Hematopoietic multipotent progenitor cell treated with erythropoietin and hydrocortisone succinate and interleukin-3 and kit ligand, for 4 days (in vitro differentiated cells): ENCODE measurements at places on chromosomes 7 and 10.

DNA sequence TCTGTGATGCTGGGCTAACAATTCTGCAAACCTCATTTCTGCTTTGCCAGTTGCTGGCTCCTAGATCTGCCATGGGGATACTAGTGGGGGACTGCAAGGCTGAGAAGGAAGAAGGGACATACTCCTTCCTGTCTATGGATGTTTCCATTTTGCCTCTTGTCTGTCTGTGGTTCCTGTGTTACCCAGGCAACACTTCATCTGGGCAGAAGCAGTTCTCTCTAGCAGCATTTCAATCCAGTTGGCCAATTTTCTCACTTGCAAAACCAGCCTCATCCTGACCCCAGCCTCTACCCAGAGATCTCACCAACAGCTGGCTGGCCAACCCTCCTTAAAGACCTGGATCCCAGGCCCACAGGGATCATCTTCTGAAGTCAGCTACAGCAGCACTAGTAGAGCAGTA, 131.7 kb downstream of the DOCK4 start:
- no peak for DNase-seq

- peak; percentile 28 for DNase-seq
Observed at GRCh38 chr7:44284216-44284615, 41.2 kb downstream of the CAMK2B start.

DNA sequence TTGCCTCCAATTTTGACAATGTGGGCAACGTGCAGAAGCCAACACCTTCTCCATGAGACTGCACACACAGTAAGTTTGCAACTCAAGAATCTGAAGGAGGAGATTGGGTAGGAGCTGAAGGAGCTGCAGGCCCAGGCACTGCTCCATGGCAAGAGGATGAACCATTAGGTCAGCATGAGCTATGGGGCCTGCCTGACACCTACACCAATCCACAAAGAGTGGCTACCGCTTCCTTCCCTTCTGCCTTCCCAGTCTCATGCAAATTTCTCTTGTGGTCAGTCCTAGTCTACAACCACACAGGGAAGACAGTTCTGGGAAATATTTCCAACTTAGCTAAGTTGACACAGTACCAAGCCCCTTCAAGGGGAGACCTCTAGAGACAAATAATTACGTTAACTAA, 142.0 kb upstream of the ADO start:
- DNase-seq = no peak

- no peak for DNase-seq
Observed at GRCh38 chr10:130456616-130457015, 320.4 kb downstream of the GLRX3 start.

DNA sequence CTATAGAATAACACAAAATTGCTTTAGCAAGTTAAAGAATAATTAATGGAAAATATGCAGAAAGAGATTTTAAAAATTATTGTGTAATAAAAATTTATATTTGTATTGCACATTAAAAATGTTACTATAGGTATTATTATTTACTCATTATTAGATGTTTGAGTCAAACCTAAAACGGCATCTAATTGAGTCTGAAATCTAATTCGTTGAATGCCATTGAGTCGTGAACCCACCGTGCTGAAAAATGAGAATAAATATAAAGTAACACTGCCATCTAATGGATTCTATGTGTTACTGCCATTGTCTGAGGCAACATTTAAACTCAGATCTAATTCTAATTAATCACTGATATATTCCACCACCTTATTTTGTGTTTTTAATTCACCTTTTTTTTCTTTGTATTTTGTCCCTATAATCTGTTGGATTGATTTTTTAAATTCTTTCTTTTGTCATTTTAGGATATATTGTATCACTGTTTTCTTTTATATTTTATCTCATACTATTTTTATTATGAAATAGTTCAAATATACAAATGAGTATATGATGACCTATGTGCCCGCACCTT, 62.2 kb downstream of the SAMD9 start:
- peak; percentile 85 for DNase-seq

- DNase-seq = no peak
Observed at GRCh38 chr10:36358736-36359135, 716.6 kb upstream of the FZD8 start.

DNA sequence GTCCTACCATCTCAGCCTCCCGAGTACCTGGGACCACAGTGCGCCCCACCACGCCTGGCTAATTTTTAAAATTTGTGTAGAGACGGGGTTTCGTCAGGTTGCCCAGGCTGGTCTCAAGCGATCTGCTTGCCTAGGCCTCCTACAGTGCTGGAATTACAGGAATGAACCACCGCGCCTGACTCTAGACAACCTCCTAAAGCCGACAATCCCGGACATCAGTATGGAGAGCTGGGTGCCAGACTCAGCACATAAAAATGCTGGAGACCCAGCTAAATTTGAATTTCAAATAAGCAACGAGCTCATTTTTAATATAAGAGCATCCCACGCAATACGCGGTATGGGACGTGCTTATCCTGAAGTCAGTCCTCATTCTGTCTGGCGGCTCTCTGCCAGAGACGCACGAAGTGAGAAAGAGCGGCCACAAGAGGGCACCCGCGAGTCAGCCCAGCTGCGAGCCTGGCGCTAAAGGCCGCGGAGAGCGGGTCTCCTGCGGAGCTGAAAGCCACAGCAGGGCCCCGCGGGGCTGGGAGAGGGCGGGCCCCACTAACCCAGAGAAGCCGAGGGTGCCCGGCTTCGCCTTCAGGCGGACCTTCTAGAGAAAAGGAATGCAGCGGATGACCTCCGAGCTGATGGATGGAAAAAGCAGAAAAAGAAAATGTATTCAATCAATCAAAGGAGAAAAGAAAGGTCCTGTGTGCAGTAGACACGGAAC, 7.0 kb downstream of the CALY start:
- peak; percentile 93 for DNase-seq

GRCh38 chr10:69831231-69831855, 29.6 kb downstream of the COL13A1 start:
- DNase-seq = no peak

DNA sequence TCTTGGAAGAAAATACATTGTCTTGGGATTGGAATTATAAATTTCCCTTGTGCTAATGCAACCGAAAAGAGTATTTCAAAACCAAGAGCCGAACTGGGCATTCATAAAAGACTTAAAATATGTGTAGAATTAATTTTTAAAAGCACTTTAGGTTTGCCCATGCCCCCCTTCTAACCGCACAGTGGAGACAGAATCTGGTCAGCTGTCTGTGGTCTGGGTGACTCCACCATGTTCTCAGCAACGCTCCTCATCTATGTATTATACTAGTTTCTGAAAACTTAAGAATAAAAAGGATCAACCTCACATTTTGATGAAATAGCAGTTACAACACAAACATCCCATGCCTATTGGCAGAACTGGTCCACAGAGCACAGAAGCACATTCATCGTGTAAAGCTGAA, 192.6 kb upstream of the C7orf33 start:
- no peak for DNase-seq

- peak; percentile 59 for DNase-seq
Observed at GRCh38 chr7:100584054-100584682, 1.8 kb downstream of the LRCH4 start.

- peak; percentile 3 for DNase-seq
Observed at GRCh38 chr7:86785641-86786040, 141.9 kb downstream of the GRM3 start.

GRCh38 chr10:4154191-4154715, 369.2 kb upstream of the KLF6 start:
- no peak for DNase-seq

DNA sequence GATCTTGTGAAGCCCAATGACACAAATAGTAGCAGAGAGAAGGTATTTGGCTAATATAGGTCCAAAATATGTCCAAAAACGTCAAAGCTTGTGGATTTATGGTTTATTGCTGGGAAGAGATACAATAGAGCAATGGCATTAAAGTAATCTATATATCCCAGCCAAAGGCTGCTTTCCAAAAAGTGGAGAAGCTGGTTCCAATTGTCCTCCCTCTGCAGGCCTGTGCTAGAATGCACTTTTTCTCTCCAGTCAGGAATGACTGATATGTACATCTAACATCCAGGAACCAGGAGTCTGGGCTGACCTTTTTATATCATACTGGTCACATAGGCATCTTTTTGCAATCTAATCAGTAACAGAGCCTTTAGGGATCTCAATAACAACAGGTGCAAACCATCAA, 167.1 kb upstream of the FAM3C start:
- DNase-seq = no peak

DNA sequence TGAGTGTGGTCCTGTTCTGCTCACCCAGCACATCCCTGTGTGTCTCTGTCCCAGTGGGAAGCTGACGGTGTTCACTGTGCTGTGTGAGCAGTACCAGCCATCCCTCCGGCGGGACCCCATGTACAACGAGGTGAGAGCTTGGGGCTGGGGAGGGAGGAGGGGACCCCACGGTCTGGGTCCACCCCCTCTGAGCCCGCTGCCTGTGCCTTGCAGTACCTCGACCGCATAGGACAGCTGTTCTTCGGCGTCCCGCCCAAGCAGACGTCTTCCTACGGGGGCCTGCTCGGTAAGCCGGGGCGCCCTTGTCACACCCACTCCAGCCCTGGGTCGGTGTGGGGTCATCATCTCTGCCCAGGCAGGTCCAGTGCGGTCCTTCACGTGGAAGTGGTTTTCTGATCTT, 17.3 kb downstream of the GET4 start:
- no peak for DNase-seq

DNA sequence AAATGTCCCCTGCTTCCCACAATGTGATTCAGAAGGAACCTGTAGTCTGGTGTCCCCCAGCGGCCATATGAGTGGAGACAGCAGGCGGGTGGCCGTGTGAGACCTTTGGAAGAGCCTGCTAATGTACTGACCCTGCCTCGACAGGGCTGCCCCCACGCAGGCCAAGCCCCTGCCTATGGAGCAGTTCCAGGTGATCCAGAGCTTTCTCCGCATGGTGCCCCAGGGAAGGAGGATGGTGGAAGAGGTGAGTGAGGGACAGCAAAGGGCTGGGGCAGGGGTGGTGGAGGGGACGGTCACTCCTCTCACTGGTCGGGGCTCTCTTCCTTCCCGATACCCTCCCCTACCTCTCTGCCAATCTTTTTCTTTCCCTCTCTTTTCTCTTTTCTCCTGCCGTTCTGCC, 55.7 kb downstream of the PALD1 start:
- no peak for DNase-seq

GRCh38 chr7:16455591-16455990, 9.9 kb downstream of the SOSTDC1 start:
- peak; percentile 34 for DNase-seq

DNA sequence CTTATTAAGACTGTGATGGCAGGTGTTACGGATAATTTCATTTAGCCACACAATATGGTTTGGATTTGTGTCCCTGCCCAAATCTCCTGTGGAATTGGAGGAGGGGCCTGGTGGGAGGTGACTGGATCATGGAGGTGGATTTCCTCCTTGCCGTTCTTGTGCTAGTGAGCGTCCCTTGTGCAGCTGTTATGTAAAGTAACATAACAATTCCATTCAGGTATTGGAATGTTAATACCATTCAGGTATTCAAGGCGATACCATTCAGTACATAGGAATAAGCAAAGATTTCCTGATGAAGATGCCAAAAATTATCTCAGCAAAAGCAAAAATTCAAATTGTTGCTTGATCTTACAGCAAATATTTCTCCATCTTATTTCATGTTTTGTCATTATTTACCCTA, 32.5 kb upstream of the PLXDC2 start:
- no peak for DNase-seq

DNA sequence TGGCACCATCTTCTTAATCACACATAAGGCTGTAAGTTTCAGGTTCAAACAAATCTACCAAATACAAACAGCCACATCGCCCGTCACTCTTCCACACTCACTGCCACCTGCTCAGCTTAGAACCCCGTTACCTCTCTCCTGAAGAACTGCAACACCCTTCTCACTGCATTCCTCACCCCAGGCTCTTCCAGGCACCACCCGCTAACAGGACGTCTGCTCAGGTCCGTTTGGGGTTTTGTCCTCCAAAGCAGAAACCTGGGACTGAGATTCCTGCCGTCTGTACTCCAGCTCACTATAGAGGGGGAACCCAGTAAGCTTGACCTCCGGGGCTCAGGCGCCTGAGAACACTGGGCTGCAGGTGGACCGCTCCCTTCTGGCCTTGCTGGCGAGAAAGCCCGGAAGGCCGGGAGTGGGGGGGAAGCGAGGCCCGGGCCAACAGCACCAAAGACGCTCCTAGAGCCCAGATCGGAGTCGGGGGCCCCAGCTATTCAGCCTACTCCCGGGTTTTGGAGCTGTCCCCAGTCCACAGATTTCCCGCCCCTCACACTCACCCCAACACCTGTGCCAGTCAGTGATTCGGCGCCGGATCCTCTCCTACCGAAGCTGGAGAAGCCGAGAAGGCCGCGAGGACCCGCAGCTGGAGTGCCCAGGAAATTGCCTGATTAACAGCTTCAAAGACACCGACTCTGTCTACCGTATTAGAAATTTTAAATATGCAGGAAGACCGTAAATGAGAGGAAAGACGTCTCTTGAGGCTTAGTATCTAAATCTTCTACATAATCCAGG, at the start of gene AP3M1:
Gene AP3M1 (minus strand): TSS at position 625 of the 786 bp plus-strand sequence. CDS start 12,449 bp downstream, outside the sequence.
- DNase-seq = no peak

DNA sequence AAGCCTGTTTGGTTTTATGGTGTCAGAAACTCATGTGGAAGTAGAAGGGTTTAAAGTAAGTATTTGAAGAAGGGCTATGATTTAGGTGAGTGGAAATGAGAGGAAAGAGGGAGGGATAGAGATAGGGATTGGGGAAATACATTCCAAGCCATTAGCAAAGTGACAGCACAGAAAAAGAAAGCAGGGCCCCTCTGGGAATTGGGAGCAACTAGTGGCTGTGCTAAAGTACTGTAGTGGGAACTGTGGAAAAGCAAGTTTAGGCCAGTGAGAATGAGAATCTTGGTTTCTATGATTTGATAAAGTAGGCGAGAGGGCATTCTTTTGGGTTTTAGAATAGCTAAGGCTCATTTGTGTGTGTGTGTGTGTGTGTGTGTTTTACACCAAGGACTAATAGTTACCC, 5.0 kb downstream of the PRKG1 start:
- DNase-seq = no peak

DNA sequence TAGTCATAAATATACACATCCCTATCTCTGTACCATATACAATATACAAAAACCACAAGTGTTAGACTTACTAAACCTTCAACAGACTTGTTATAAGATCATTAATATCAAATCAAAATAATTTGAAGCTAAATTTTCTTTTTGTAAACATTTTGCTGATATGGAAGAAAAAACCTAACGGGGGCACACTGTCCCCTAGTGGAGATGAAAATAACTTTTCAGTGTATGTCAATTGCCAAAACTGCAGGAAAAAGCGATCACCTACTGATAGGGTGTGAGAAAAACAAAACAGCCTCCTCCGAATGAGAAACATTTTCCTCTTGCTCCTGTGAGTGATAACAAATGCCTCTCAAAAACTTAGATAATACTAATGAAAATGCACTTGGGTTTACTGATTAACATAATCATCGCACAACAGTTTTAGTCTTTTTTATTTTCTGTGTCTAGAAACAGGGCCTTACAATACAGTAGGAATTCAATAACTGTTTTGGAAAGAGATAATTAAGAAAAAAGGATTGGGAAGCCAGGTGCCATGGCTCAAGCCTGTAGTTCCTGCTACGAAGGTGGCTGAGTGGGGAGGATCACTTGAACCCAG, 322.7 kb downstream of the CRPPA start:
- DNase-seq = peak; percentile 56

GRCh38 chr7:80225361-80225760, 90.7 kb downstream of the GNAI1 start:
- DNase-seq = no peak
